Thoracic aorta (tissue), 2 donors: ENCODE measurements at places on chromosomes 7 and 10. TPM values are rescaled to one million over a fixed set of nuclear protein-coding genes. Genes with fewer than 3 reads are reported as not detected.

GRCh38 chr7:129780257-129780973 lies 168.9 kb downstream of the NRF1 start:
- H3K4me3 ChIP-seq, result peak overlapping the region; percentile 70
- peaks cover 57% of the 10 kb centered on the region for H3K4me1 ChIP-seq
- no peak for DNase-seq
- peaks cover 54% of the 10 kb centered on the region for H3K27me3 ChIP-seq

GRCh38 chr7:120944826-120945562 lies 5.6 kb upstream of the ING3 start:
- H3K4me1 ChIP-seq, result no peaks in the 10 kb centered on the region
- no peak overlapping the region for H3K4me3 ChIP-seq
- H3K27ac ChIP-seq, result no peak overlapping the region

The PPP1R3C gene
- total RNA-seq, result 89.1 TPM

The TACC2 gene
- 71.0 TPM for total RNA-seq

The TCF7L2 gene
- total RNA-seq, result 50.5 TPM
